Endothelial cell of umbilical vein (primary cell): ENCODE measurements at places on chromosomes 16 and 17. TPM values are rescaled to one million over a fixed set of nuclear protein-coding genes. Genes with fewer than 3 reads are reported as not detected.

G6PC1 gene
- total RNA-seq, result not detected in 2 replicates

CMTM2 gene
- total RNA-seq, result not detected in 2 replicates

MMP28 gene
- total RNA-seq, result 3.6 and 6.1 TPM in 2 replicates

SLC16A13 gene
- 18.6 and 24.7 TPM in 2 replicates for total RNA-seq

HBA2 gene
- total RNA-seq, result not detected in 2 replicates

AMFR gene
- 66.5 and 77.4 TPM in 2 replicates for total RNA-seq

ETV4 gene
- total RNA-seq, result 32.2 and 39.4 TPM in 2 replicates
